Stimulated activated CD8-positive, alpha-beta memory T cell treated with anti-CD3 and anti-CD28 coated beads, Interleukin-4, amount 100 ng/mL, for 24 hours (primary cell): ENCODE measurements at places on chromosomes 5 and 9.

GRCh38 chr9:108333530-108333983 lies 522.2 kb downstream of the ACTL7B start:
- no peak for DNase-seq

DNA sequence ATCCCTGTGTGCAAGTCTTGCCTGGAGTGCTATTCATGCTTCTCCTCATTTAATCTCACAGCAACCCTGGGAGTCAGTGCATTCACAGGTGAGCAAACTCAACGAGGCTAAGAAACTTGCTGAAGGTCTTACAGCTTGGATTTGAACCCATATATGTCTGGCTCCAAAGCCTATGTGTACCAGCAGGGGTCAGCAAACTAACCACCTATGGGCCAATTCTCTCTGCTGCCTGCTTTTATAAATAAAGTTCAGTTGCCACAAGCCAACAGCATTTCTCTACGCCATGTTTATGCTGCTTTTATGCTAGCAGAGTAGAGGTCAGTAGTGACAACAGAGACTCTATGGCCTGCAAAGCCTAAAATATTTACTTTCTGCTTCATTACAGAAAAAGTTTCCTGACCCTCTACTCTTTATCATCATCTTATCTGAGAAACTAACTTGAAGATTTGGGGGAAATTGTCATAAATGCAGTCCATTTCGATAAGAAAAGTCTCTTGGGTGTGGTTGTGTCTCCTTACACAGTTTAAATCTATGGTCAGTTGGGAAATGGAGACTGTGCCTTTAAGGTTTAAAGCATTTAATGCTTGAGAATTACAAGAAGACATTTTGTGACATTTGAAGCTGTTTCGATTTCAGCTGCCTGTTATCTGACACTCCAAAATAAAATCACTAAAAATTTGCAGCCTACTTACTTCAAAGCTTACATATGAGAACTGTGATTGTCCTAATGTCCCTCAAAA lies 137.7 kb downstream of the PRELID2 start:
- DNase-seq = no peak

DNA sequence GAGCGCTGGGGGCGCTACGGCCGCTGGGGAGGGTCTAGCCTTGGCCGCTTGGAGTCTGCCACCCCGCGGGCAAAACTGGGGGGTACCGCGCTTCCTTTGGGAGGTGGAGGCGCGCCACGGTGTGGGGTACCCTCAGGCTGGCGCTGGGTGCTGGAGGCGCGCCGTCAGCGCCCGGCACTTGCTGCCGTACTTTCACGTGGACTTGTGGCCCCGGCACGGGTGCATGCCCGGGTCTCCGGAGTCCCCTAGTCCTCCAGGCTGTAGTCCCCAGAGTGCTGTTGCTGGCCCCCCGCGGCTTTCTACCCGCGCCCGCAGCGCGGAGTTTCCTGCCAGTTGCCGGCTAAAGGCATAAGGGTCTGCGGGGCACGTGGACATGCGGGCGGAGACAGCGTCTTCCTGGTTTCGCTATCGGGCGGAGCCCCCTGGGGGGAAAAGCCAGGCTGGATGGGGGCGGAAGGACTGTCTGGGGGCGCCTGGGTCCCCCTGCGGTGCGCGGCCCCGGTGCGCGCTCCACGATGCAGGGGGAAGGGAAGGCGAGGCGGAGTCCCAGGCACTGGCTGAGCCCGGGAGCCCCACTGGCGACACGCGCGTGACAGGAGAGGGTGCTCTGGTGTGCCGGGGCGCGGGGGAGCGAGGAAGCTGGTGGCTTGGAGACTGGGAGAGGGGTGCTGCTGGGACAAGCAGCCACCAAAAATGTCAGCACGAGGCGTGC lies 666 bp downstream of the PPARGC1B start:
- DNase-seq = peak; percentile 37

GRCh38 chr9:95048225-95049087 lies 269.1 kb downstream of the FANCC start:
- peak; percentile 36 for DNase-seq

DNA sequence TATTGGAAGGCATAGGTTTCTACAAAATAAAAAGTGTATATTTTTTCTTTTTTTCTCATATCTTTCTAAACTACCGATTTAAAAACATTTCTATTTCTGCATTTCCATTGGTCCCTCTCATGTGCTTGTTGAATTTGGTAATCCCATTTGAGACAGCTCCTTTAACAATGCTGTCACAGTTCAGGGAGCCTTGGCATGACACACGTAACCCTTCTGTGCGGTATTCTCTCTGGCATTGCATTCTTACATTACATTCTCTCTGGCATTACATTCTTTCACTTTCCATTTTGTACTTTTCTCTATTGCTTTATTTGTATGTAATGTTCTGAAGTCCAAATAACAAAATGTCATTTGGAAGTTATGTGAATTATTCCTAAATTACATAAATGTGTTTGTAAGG lies 150.7 kb upstream of the RASGRF2 start:
- DNase-seq = no peak

DNA sequence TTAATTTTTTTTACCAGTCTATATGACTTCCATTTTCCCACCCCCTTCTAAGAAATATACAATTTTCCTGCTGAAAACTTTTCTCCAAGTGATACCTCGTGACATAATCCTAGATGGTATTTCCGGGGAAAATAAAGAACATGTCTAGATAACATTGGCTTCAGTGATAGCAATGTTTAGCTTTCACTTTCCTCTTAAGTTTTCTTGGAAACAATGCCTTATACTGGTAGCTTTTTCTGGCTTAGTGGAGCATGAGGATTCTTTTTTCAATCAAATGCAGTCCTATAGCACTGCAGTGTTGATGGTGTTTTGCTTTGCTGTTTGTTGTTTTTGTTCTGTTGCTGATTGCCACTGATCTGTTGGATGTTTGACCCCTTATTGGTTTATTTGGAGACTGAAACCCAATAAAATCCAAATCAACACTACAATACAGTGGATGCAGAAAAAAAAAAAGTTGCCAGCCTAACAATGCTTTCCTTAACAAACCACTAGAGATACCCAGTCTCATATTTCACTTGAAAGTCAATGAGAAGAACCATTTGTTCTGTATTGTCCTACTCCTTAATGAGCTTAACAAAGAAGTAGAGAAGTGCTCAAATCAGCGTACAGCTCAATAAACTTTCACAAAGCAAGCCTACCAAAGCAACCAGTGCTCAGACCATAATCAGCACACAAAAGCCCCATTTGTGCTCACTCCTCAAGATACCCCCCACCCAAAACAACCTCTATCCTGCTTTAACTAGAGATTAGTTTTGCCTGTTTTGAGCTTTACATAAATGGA lies 74.2 kb upstream of the GRAMD2B start:
- no peak for DNase-seq

- no peak for DNase-seq
These were observed 213.0 kb downstream of the ROR2 start for GRCh38 chr9:91736898-91737601.

GRCh38 chr5:77775790-77776553 lies at the start of gene TBCA:
TBCA (minus strand) TSS chr5:77776339; CDS start chr5:77776257, 82 bp downstream.
- DNase-seq = peak; percentile 87

DNA sequence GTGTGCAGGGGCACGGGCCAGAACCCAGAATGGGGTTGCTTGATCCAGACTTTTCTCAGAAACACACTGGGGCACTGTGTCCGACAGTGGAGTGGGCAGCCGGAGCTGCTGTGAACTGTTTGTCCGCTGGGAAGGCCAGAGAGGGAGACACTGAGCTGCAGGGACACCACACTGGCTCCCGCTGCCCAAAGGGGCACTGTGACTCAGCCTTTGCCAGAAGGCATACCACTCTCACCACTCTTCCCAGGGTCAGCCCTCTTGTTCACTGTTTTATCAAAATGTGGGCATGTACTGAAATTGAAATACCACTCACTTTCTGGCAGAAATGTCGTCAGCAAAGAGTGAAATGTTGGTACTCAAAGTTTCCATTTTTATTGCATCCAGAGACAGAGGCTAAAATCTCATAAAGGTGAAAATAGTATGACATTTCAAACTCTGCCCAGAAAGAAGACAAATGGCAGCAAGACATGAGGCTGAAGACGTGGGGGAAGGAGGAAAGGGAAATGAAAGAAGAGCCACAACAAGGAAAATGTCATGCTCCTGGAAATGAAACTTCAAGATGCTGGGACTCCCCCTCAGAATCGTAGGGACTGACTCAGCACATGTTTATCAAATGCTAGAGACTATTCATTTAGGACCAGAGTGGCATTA lies 4.5 kb upstream of the IL7R start:
- DNase-seq = no peak
